ENCODE measurements at places on chromosomes 7 and 10.

DNA sequence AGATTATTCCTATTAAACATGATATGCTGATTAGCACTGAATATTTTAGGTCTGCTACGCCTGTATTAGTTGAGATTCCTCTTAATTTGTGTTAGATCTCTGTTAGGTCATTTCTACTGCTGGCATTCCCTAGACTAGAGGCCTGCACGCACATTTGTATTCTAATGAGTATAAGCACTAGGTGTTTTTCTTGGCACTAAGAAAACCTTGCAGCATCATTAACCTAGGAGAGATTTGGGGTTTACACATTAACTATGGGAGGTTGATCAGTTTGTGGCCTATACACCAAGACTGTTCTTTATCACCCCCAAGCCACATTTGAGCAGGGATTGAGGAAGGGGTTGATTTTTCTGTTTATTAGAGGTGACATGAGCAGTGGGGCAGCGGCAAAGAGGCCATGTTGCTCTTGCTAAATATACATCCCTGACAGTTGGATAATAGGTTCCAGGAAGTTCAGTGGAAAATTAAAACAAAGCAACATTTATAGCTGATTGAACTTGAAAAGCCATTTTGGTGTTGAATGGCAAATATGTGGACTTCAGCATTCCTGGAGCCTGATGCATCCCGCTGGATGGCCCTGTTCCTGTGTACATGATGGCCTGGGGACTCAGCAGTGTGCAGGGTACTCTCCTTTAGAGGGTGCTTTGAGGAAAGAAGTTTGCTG lies 65.2 kb downstream of the GBF1 start:
- no peak for DNase-seq

GRCh38 chr10:123146894-123147634 lies 872 bp upstream of the HMX2 start:
- no peak for DNase-seq

- no peak for DNase-seq
Measured at GRCh38 chr10:128007056-128007455, 100.2 kb downstream of the PTPRE start.

GRCh38 chr7:116709336-116709735 lies 37.3 kb downstream of the MET start:
- no peak for DNase-seq

DNA sequence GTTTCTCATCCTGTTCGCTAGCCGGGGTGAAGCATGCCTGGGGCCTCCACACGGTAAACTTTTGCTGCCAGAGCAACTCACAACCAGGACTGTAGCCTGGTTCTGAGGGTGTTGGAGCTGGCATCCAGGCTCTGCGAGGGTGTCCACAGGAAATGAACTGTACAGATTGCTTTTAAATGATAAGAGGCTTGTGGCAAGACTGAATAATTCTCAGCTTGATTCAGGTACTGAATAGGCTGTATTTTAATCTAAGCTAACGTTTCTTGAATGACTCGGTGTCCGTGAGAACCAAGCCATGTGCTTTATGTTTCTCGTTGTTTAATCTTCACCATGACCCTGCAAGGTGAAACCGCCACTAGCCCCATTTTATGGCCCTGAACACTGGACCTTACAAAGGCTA lies 49.3 kb downstream of the EEPD1 start:
- no peak for DNase-seq

DNA sequence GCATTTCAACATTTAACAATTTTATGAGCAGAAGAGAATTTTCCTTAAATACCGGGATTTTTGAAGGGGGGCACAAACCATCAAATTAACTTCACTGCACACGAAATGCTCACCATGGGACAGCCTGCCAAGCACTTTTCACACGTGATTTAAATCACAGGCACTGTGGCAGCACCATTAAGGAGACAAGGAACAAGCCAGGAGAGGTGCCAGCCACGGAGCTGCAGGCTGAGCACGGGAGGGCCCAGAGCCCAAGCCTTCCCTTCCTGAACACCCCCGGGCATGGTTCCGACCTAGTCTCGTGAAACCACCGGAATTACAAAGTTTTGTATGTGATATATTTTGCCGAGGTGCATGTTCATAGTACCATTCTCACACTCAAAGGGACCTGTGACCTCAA lies 13.4 kb downstream of the PITRM1 start:
- DNase-seq: no peak

- DNase-seq: no peak
Measured at GRCh38 chr7:74056096-74056915, 27.3 kb upstream of the LIMK1 start.

DNA sequence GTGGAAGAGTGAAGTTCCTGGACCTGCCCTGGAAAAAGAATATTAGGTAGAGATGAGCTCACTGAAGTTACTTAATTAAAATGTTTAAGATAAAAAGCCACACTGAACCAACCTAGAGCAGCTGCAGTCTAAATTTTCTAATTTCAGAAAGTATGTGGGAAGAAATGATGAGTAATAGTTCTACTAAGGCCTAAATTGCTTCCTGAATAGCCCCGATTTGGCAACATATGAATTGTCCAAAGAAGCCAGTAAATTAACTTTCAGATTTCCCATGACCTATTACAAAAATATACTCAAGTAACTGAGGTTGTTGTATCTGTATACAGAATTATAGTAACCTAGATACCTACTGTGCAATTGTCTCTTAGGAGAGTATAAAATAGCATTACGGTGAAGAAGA lies 312.6 kb downstream of the IPMK start:
- DNase-seq: no peak

- no peak for DNase-seq
Measured at GRCh38 chr10:102236006-102236405, 5.3 kb downstream of the PITX3 start.

GRCh38 chr10:34551295-34551694 lies 263.8 kb downstream of the PARD3 start:
- DNase-seq: no peak

DNA sequence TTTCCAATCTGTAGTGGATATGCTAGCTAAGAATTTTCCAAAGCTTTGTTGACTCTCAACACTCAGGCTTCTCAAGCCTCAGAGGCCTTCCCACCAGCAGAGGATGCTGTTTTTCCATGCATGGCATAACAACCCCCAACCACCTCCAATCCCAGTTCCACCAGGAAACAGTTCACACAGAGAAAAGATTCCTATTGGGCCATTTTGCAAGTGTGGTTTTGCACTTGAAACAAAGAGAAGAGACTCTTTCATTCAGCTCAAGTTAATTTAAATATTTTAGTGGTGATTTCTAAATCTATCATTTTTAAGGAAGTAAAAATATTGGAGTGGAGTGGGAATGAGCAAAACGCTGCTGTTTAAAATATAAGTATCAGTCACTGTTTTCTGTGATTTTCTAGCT lies 105.6 kb upstream of the COL1A2 start:
- DNase-seq: no peak

- no peak for DNase-seq
Measured at GRCh38 chr10:132477398-132478340, 59.9 kb upstream of the INPP5A start.
